ENCODE measurements at places on chromosomes 4 and X.

GRCh38 chr4:35695003-35695402, 549.3 kb downstream of the ARAP2 start:
- no peak for DNase-seq

DNA sequence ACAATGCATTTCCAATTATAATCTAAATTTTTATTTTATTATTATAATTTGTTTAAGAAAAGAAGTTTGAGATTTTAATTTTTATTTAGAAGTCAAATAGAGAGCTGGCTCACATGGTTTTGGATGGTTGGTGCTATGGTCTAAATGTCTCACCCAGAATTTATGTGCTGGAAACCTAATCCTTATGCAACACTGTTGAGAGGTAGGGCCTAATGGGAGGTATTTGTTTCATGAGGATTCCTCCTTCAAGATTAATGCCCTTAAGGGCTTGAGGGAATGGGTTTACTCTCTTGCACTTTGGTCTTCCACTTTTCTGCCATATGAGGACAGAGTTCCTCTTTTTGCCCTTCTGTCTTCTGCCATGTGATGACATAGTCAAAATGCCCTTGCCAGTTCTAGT, 960.5 kb upstream of the IGFBP7 start:
- no peak for DNase-seq

- DNase-seq: no peak
Measured at GRCh38 chr4:3307060-3307459, 14.2 kb downstream of the RGS12 start.

DNA sequence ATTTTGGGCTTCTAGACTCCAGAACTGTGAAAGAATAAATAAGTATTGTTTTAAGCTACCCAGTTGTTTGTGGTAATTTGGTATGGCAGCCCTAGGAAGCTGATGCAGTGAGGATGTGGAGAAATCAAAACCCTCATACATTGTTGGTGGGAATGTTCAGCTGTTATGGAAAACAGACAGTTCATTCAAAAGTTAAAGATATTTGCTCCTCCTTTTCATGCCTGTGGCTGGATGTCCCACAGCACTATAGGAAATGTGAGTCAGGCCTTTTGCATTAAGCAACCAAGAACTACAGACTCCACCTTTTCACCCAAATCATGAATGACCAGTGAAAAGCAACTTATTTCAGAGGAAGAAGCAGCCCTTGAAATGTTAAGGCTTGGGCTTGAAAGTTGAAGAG, 6.7 kb downstream of the BBS12 start:
- DNase-seq: no peak

DNA sequence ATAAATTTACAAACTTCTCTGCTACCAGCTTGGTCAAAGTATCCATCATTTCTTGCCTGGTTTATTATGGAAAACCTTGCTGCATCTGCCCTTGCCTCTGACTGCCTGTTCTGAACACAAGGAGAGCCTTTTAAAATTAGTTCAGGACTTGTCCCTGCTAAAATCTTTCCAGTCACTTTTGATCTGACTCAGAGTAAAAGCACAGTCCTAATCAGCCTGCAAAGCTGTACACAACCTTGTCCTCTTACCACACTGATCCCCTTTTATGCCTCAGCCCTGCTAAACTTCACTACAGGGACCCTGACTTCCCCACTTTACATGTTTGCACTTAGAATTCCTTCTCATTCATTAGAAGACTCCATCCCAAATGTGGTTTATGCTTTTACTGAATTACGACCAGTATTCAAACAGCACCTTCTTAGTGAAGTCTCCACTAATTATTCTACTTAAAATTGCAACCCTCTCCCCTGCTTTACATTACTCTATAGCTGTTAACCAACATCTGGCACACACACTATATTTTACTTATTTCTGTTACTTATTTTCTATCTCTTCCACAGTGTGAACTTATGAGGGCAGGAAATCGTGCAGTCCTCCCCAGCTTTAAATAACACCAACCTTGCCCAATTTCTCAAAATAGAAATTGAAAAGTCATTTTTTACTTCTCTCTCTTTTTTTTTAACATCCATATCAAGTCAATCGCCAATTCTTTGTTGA, 6.3 kb downstream of the GABRA4 start:
- no peak for DNase-seq

DNA sequence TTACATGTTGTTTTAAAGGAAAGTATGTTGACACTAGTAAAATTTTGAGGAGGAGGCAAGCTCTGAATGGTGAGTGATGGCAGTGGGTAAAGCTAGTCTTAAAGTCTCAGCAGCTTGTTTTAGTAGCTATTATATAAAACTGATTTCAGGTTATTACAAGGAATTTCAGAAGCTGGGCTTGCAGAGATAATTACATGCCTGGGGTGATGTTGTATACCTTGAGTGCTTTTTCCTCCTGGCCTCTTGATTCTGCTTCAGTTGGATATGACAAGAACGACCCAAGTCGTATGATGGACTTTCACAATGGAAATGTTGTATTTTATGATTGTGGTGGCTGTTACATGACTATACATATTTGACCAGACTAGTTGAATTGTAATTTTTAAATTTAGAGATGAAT, 175.5 kb upstream of the ADGRL3 start:
- DNase-seq: no peak

DNA sequence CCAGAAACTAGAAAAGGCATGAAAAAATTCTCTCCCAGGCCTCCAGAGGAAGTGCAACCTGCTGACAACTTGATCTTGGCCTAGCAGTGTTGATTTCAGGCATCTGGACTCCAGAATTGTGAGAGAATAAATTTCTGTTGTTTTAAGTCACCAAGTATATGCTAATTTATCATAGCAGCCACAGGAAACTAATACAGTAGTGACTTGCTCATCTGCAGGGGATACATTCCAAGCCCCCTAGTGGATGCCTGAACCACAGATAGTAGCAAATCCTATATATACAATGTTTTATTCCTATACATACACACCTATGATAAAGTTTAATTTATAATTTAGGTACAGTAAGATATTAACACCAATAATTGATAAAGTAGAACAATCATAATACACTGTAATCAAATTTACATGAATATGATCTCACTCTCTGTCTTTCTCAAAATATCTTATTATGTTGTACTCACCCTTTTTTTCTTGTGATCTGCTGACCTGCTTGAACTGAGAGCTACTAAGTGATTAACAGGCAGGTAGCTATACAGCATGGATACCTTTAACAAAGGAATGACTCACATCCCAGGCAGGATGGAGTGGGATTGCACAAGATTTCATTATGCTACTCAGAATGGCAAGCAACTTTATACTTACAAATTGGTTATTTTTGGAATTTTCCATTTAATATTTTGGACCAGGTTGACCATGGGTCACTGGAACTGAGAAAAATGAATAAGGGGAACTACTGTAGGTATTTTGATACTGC, 501.1 kb downstream of the KCNIP4 start:
- DNase-seq: peak; percentile 58

DNA sequence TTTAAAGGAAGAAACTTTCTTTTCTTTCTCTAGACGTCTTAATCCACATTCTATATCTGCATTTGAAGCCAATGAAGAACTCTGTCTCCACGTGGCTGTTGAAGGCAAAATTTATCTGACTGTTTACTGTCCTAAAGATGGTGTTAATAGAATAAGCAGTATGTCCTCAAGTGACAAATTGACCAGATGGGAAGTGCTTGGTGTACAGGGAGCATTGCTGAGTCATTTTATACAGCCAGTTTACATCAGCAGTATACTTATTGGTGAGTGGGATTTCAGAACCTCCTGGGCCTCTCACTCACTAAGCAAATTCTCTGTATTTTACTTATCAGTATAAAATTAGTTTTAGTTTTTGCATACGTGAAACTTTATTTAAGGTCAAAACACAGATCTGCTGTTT, 33.7 kb downstream of the ADAD1 start:
- DNase-seq: no peak

- DNase-seq: no peak
Measured at GRCh38 chr4:183989931-183990330, 84.8 kb downstream of the STOX2 start.

DNA sequence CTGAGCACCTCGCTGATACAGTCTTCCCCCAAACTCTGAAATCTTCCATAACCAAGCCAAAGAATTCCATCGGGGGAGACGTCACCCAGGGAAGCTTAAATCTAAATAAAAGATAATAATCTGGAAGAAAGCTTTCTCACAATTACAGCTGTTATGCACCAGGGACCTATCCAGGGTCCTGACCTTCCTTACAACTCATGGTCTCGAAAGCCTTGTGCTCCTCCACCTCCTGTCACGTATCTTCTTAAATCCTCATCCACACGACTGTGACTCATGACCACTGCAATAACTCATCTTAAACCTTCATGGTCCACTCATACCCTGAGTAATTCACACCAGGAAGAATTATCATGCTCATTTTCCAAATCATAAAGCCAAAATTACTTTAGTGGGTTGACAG, 166.8 kb upstream of the FRG1 start:
- DNase-seq: peak; percentile 10

DNA sequence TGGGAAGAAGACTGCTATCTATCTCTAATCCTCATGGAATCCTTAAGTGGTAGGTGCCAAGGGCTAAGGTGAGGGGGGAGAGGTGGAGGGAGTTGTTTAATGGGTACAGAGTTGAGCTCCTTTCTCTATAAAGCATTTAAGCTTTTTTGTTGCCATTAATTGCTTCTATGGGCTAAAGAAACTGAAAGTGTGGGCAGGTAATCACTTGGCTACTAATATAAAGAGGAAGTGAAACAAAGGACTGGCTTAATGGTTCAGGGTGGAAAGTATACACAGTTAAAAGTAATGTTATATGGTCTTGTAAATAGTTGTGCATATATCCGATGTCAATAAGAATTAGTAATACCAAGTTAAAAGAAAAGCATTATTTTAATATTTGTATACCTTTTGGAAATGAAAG, 83.9 kb downstream of the POLA1 start:
- DNase-seq: no peak

DNA sequence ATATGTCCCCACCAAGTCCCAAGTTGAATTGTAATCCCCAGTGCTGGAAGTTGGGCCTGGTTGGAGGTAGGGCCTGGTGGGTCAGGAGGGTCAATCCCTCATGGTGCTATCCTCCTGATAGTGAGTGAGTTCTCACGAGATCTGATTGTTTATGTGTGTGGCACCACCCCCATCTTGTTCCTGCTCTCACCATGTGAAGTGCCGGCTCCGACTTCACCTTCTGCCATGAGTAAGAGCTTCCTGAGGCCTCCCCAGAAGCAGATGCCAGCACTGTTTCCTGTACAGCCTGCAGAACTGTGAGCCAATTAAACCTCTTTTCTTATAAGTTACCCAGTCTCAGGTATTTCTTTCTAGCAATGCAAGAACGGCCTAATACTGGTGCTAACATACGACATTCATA, 22.7 kb upstream of the TMEM33 start:
- no peak for DNase-seq

GRCh38 chr4:97394653-97395052, 748.6 kb downstream of the STPG2 start:
- DNase-seq: peak; percentile 5

DNA sequence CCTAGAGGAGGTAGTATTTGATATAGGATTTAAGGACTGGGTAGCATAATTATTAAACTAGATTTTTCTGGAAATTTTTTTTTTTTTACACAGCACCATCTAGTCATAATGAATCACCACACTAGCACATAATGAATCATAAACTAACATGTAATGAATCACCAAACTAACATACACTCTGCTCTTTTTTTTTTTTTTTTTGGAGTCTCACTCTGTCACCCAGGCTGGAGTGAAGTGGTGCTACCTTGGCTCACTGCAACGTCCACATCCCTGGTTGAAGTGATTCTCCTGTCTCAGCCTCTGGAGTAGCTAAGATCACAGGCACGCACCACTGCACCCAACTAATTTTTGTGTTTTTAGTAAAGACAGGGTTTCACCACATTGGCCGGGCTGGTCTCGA, 92.5 kb downstream of the FAM13A start:
- no peak for DNase-seq

GRCh38 chr4:23368081-23368697, 521.7 kb downstream of the PPARGC1A start:
- no peak for DNase-seq

- no peak for DNase-seq
Measured at GRCh38 chr4:176123710-176124407, 58.2 kb downstream of the WDR17 start.

- DNase-seq: no peak
Measured at GRCh38 chr4:82436130-82436529, 5.7 kb downstream of the ENOPH1 start.

DNA sequence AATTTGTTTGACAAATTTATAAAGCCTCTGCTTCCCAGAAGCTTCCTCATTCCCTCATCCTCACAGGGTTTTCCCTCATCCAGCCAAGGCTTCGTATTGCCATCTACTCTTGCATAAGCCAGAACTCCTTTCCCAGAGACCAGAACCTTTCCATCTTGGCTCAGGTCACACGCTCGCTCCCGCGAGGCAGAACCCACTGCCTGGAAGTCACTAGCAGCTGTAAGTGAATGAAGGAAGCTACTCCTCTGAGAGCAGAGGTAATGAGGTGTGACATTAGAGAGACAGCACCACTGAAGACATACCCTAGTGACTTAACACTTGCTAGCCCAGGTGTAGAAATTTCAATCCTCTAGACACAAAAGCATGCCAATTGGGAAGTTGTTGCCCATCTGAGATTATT, 52.5 kb downstream of the LHFPL1 start:
- no peak for DNase-seq

DNA sequence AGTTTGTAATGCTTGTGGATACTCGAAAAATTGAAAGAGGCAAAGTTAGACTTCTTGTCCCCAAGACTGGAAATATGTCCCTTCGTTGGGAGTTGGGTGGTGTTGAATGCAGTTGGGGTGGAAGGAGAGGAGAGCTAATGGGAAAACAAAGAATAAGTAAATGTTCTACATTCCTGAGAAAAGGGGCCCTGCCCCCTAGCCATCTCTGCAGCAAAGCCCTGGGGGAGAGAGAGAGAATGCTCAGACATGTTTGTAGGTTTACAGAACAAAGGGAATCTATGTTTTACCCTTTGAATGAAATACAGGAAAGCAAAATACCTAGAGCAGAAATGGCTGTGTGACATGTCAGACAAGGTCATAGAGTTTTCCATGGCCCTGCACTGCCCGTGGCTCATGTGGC, 88.1 kb downstream of the RASL11B start:
- no peak for DNase-seq

DNA sequence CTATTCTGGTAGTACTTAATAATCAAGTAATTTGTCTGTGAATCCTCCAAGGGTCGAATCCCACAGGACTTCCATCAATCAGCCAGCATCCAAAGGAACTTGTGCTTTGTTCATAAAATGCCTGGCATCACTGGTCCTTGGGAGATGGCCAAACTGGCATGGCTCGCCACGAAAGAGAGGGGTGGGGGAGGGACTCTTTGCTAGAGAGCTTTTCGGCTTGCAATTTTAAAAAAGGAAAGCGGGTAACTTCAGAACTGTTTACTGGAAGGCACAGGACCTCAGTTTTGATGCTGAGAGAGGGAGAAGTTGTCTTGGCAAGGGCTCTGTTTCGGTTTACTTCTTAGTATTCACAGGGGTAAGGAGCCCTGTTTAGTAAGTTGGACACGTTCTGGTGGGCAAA, 79.4 kb upstream of the FHL1 start:
- DNase-seq: no peak

DNA sequence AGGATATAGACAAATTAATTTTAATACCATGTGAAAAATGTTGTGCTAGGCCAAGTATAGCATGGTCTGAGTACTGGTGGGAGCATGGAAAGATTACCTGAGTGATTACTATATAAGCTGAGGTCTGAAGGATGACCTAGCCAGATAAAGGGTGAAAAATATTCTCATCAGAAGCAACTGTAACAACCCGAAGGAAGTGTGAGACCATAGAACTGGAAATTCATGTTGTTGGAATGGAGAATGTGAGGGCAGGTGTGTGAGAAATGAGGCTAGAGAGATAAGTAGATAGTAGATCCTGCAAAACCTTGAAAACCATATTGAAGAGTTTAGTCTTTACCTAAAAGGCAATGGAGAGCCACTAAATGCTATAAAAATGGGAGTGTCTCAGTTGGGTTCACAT, 71.5 kb downstream of the ARFIP1 start:
- no peak for DNase-seq

All from epithelial cell of prostate (primary cell).